ENCODE measurements at places on chromosomes 2 and 18.

DNA sequence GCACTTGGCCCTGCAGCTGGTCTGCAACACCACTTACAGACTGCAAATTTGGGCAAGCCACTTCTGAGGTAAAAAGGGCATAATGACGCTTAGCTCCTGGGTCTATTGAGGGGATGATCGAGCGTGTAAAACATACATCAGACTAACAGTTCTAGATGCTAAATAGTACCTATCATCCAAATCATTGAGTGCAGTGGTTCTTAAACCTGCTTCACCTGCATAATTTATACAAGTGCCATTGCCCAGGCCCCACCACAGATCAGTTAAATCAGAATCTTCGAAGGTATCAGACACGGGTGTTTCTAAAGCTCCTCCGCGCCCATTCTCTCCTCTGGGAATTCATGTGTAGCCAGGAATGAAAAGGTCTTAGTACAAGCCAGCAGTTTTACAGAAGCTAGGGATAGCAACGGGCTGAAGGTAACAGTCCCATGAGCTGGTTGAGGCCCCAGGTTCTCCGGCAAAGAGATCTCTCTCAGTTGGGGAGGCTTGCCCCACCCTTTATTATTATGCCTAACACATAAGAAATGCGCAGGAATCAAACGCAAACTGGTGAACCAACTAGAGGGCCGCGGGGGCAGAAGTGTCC lies 737 bp upstream of the RNF181 start:
- no peak for DNase-seq

DNA sequence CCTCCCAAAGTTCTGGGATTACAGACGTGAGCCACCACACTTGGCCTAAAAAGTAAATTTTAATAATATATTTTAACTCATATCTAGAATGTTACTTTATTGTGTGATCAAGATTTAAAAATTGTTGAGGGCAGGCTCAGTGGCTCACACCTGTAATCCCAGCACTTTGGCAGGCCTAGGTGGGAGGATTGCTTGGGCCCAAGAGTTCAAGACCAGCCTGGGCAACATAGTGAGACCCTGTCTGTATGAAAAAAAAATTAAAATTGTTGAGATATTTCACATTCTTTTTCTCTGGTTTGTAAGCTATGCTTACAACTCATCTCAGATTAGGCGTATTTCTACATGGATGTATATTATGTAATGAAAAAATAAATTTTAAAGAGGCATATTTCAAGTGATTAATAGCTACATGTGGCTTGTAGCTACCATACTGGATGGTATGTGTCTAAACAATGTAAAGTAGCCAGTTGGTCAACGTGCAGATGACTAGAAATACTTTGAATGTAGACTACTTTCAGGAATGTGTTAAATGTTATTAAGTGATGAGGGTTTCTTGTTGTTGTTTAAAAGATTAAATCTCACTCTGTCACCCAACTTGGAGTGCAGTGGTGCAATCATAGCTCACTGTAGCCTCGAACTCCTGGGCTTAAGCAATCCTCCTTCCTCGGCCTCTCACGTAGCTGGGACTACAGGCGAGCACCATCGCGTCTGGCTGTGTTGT lies 5.9 kb downstream of the RAB10 start:
- no peak for DNase-seq

DNA sequence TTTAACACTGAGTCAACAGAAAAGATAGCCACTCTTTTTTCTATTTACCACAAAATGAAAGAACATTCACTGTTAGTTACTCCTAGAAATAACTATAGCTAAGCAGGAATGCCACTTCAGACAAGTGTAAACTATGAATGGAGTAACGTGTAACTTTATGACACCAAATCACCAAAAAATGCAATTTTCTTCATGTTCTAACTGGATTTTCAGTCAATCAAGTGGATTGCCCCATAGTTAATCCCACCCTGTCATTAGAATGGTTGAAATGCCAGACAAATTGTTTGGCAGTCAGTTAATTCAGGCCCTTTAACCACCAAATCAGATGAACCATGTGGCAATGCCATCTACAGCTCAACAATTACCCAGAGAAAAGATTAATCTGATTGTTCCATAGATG lies 9.9 kb downstream of the EPHA4 start:
- DNase-seq, result no peak

DNA sequence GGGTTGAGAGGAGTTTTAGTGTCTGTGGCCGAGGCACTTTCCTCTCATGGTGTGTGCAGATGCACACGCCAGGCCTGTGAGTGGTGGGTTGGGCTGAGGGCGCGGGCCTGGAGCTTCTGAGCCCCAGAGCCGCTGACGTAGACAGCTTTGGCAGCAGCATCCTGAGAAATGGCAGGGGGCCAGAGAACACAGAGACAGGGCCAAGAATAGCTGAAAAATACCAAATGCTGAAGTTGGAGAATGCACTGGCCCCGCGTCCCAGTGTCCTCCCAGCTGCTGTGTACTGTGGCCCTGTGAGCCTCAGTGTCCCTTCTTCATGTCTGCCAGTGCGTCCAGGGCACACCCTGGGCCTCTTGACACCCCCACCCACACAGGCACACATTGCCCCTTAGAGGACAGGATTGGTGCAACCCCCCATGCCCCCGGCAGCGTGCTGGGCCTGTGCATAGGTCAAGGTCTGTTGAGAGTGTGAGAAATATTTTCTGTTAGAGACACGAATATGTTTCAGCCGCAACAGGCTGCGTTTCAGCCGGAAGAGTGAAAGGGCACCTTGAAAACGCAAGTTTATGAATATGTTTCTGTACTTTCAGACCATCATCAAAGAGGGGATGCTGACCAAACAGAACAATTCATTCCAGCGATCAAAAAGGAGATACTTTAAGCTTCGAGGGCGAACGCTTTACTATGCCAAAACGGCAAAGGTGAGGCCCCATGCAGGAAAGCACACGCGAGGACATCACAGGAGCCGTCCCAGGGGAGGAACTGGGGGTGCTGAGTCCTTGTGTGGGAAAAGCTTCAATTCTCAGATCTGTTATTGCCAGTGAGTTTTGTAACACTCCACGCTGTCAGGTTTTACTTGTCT lies 33.6 kb downstream of the DGKD start:
- DNase-seq, result no peak

DNA sequence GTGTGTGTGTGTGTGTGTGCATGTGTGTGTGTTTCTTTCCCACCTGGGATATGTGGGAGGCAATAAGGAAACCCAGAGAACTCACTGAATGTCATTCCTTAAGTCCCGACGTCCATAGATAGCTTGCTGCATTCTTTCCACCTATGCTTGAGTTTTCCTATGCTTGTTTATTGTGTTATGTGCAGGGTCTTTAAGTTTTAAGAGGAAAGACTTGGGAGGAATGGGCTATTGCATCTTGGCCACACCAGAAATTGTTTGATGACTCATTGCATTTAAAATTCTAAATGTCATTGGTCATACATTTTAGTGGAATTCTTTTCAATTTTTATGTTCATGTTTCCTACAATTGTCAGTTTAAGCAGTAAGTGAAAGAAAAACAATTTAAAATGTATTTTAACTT lies 33.7 kb downstream of the STARD6 start:
- DNase-seq, result no peak

DNA sequence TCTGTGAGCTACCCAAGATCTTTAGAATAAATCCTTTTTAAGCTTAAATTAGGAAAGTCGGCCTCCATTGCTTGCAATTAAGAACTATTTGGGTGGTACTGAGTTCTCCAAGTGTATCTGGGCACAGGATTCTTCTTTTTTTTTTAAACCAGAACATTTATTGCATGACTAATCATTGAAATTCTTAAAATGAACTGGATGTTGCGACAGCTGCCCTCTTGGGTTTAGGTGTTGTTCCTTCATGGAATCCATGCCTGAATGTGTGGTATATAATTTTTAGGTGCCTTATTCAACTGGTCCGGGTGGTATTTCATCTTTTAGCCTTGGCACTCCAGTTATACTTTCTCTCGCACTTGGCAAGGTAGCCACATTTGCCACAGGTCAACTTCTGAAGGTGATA lies 14.5 kb upstream of the KCNK3 start:
- DNase-seq, result no peak

GRCh38 chr2:104944495-104944894 lies 90.6 kb downstream of the POU3F3 start:
- no peak for DNase-seq

GRCh38 chr2:101238930-101239759 lies 13.5 kb upstream of the CNOT11 start:
- DNase-seq, result no peak

GRCh38 chr18:38695559-38696280 lies 1130.1 kb upstream of the CELF4 start:
- DNase-seq, result no peak

- DNase-seq, result peak; percentile 33
Measured at GRCh38 chr2:70552501-70553333, 909 bp downstream of the TGFA start.

- no peak for DNase-seq
Measured at GRCh38 chr2:134558208-134558830, 160.5 kb downstream of the TMEM163 start.

Measured in DND-41 (cell line).